ENCODE measurements at places on chromosomes 12 and 14. TPM values are rescaled to one million over a fixed set of nuclear protein-coding genes. Genes with fewer than 3 reads are reported as not detected.

The SPIC gene
- total RNA-seq = not detected

The SSPN gene
- total RNA-seq = 2.5 TPM

The TMEM132D gene
- 0.99 TPM for total RNA-seq

The ERP27 gene
- not detected for total RNA-seq

The TDP1 gene
- total RNA-seq = 54.2 TPM

The RNASE1 gene
- 6.2 TPM for total RNA-seq

The IL23A gene
- 2.9 TPM for total RNA-seq

The NFE2 gene
- 3.0 TPM for total RNA-seq

The NOS1 gene
- total RNA-seq = 4.5 TPM

The TRPV4 gene
- total RNA-seq = 2.9 TPM

The KRT77 gene
- total RNA-seq = not detected

The NR1H4 gene
- total RNA-seq = not detected

The SYNDIG1L gene
- 1.9 TPM for total RNA-seq

The FAM222A gene
- 1.3 TPM for total RNA-seq

The ESPL1 gene
- 48.5 TPM for total RNA-seq

DNA sequence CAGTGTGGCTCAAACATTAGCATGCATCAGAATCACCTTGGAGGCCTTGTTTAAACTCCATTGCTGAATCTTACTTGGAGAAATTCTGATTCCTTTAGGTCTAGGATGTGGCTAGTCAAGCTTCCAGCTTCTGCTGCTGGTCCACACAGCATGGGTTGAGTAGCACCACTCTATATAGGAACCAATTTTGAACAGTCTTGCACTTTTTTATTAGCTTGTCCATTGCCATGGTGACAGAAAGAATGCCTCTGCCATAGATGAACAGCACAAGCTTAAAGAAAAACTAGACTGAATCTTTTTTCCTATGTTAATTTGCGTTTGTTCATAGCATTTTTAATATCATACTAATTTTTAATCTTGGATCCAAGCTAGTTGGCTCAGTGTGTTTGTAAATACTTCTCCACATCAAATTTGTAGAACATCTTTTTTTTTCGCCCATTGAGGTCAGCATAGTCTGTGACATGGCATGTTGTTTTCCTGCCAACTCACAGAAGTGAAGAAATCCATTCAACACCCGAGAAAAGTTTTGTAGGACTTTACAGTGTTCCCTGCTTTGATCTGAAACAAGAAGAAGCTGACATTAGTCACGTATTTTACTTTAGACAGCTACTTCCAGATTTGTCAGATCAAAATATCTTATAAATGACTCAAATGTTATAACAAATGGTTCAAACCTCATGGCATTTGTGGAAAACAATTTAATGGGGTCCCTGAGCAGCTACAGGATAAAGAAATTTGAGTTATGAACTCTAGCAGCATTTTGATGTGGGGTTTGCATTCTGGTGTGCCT lies 438.8 kb downstream of the EGLN3 start:
- no peak overlapping the region for H3K4me3 ChIP-seq
- H3K36me3 ChIP-seq = no peaks in the 10 kb centered on the region
- no peaks in the 10 kb centered on the region for H3K27me3 ChIP-seq
- DNase-seq = no peak
- no peak overlapping the region for H3K27ac ChIP-seq

DNA sequence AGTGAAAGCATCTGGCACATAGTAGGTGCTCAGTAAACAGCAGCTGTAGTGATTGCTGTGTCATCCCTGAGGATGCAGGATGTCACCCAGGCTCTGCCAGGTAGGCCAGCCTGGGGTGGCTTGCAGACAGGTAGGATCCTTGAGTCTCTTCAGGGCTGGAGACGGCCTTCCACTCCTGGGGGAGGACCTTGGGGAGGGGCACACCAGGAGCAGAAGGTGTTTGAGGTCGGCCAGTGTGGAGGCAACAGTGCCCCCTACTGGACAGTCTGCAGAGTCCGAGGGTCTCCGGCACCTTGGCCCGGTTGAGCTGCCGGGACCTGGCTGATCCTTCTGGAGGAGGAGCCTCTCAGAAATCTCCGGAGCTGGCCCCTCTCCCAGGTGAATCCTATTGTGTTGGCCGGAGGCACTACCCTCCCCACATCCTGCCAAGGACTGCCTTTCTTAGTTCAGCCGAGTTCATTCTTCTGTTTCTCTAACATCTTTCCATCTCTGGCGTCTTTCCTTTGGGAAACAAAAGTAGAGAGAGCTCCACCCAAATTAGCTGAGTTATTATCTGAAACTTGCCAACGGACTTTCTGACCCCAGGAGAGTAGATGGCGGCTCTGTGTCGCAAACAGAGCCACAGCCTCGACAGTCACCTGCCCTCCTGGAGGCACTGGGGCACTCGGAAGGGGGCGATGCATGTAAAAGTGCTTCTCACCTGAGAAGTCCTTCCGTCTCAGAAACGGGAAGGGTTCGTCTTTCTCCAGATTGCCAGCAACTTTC lies 41.8 kb upstream of the CLMN start:
- peak; percentile 81 for DNase-seq
- H3K4me3 ChIP-seq = peak overlapping the region; percentile 72
- H3K36me3 ChIP-seq = no peaks in the 10 kb centered on the region
- H3K4me1 ChIP-seq = peaks cover 37% of the 10 kb centered on the region
- H3K27ac ChIP-seq = peak overlapping the region; percentile 97

GRCh38 chr12:89372584-89373370 lies 20.5 kb upstream of the DUSP6 start:
- peak overlapping the region; percentile 16 for H3K27ac ChIP-seq
- H3K4me3 ChIP-seq = no peak overlapping the region
- peaks cover 46% of the 10 kb centered on the region for H3K4me1 ChIP-seq
- H3K27me3 ChIP-seq = no peaks in the 10 kb centered on the region

- no peak overlapping the region for H3K27ac ChIP-seq
- H3K4me1 ChIP-seq = 0 out of 2 replicates have a peak, but pooled peaks cover 3% of the 10 kb centered on the region
- H3K36me3 ChIP-seq = no peaks in the 10 kb centered on the region
Observed at GRCh38 chr14:84891404-84891803, 638.5 kb upstream of the FLRT2 start.

DNA sequence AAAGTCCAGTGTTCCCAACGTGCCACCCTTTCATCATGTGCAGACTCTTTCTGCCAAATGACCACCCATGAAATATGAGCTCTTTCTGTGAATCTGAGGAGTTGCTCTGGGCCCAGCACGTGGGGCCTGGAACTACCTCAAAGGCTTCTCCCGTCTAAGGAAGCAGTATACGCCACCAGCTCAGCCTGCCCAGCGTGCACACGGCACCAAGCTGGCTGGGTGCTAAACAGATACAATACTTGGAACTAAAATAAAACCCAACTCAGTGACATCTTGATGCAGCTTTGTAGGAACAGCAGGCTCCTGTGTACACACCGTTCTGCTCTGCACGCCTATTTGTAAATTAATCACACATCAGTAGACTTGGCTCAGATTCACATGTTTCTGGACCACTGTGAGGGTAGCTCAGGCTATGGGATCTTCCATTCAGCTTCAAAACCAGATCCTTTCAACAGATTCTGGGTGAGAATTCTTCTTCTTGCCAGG lies 74.8 kb downstream of the ARL6IP4 start:
- H3K27ac ChIP-seq = no peak overlapping the region
- no peaks in the 10 kb centered on the region for H3K27me3 ChIP-seq
- no peak overlapping the region for H3K4me3 ChIP-seq
- no peaks in the 10 kb centered on the region for H3K36me3 ChIP-seq

GRCh38 chr12:3292677-3293412 lies 198.2 kb upstream of the PRMT8 start:
- no peaks in the 10 kb centered on the region for H3K4me1 ChIP-seq
- H3K27ac ChIP-seq = no peak overlapping the region
- no peaks in the 10 kb centered on the region for H3K27me3 ChIP-seq

- H3K4me1 ChIP-seq = peaks cover 26% of the 10 kb centered on the region
- no peak for DNase-seq
- H3K36me3 ChIP-seq = no peaks in the 10 kb centered on the region
- H3K27me3 ChIP-seq = no peaks in the 10 kb centered on the region
Observed at GRCh38 chr12:80838708-80839107, 99.0 kb downstream of the LIN7A start.

DNA sequence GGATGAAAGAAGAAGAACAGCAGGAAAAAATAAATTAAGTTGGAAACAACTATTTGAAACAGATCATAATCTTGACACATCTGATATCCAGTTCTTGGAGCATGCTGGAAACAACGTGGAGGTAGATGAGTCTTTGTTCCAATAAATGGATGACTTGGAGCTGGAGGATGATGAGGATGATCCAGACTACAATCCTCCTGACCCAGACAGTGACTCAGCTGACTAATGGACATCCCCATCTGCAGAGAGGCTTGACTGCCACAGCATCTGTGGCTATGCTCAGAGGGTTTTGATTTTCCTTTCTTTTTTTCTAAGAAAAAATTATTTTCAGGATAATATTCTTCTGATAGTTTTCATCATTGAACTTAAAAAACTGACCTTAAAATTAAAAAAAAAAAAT lies 6.2 kb upstream of the ZDHHC17 start:
- H3K4me3 ChIP-seq = no peak overlapping the region
- H3K27ac ChIP-seq = no peak overlapping the region
- H3K36me3 ChIP-seq = no peaks in the 10 kb centered on the region
- H3K27me3 ChIP-seq = no peaks in the 10 kb centered on the region
- peaks cover 21% of the 10 kb centered on the region for H3K4me1 ChIP-seq

GRCh38 chr12:51817027-51817953 lies 31.2 kb downstream of the FIGNL2 start:
- H3K4me1 ChIP-seq = peaks cover 24% of the 10 kb centered on the region
- no peaks in the 10 kb centered on the region for H3K36me3 ChIP-seq
- no peak overlapping the region for H3K4me3 ChIP-seq
- H3K27me3 ChIP-seq = peaks cover 71% of the 10 kb centered on the region
- no peak for DNase-seq
- no peak overlapping the region for H3K27ac ChIP-seq

GRCh38 chr12:108349278-108349688 lies 10.2 kb upstream of the CMKLR1 start:
- H3K4me3 ChIP-seq = no peak overlapping the region
- peaks cover 17% of the 10 kb centered on the region for H3K4me1 ChIP-seq
- no peaks in the 10 kb centered on the region for H3K36me3 ChIP-seq
- DNase-seq = no peak

- H3K4me1 ChIP-seq = peaks cover 4% of the 10 kb centered on the region
- H3K36me3 ChIP-seq = peaks cover 3% of the 10 kb centered on the region
- H3K27ac ChIP-seq = no peak overlapping the region
- H3K27me3 ChIP-seq = peaks cover 9% of the 10 kb centered on the region
- no peak overlapping the region for H3K4me3 ChIP-seq
Observed at GRCh38 chr14:36700651-36701050, 39.0 kb downstream of the PAX9 start.

GRCh38 chr12:92144631-92145480 lies 790 bp downstream of the BTG1 start:
- H3K27ac ChIP-seq = peak overlapping the region; percentile 91
- no peaks in the 10 kb centered on the region for H3K27me3 ChIP-seq
- H3K4me1 ChIP-seq = peaks cover 66% of the 10 kb centered on the region
- DNase-seq = peak; percentile 29
- peaks cover 28% of the 10 kb centered on the region for H3K36me3 ChIP-seq

DNA sequence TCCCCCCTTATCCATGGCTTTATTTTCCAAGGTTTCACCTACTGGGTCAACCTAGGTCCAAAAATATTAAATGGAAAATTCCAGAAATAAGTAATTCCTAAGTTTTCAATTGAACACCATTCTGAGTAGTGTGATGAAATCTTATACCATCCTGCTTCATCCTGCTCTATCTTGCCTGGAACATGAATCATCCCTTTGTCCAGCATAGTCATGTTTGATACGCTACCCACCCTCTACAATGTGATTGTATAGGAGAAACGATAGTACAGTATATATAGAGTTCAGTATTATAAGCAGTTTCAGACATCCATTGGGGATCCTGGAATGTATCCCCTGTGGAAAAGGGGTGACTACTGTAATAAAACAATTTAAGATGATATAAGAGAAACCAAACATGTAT lies 62.2 kb downstream of the IFNG start:
- peaks cover 5% of the 10 kb centered on the region for H3K36me3 ChIP-seq
- DNase-seq = no peak
- no peaks in the 10 kb centered on the region for H3K27me3 ChIP-seq
- no peak overlapping the region for H3K27ac ChIP-seq

- H3K4me1 ChIP-seq = peaks cover 7% of the 10 kb centered on the region
- H3K4me3 ChIP-seq = no peak overlapping the region
- no peak for DNase-seq
- no peaks in the 10 kb centered on the region for H3K36me3 ChIP-seq
Observed at GRCh38 chr12:120588948-120589930, 8.0 kb upstream of the POP5 start.

GRCh38 chr12:105998561-105998960 lies 140.2 kb downstream of the NUAK1 start:
- no peak overlapping the region for H3K4me3 ChIP-seq
- H3K27me3 ChIP-seq = no peaks in the 10 kb centered on the region
- H3K4me1 ChIP-seq = peaks cover 25% of the 10 kb centered on the region

- peak overlapping the region; percentile 59 for H3K4me3 ChIP-seq
- H3K27ac ChIP-seq = no peak overlapping the region
- peak; percentile 42 for DNase-seq
- H3K36me3 ChIP-seq = peaks cover 2% of the 10 kb centered on the region
- peaks cover 4% of the 10 kb centered on the region for H3K4me1 ChIP-seq
- no peaks in the 10 kb centered on the region for H3K27me3 ChIP-seq
Observed at GRCh38 chr14:81464253-81465002, 64.3 kb upstream of the STON2 start.

DNA sequence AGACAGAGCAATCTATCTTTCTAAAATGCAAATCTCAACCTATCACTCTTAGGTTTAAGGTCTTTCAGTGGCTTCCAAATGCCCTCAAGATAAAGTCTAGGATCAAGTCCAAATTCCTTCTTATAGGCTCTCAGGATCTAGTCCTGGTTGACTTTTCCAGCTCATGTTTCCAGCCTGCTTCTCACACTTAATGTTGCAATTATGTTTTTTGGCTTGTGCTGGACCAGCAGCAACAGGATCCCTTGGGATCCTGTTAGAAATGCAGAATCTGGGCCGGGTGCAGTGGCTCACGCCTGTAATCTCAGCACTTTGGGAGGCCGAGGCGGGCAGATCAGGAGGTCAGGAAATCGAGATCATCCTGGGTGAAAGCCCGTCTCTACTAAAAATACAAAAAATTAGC lies 10.6 kb downstream of the GPR33 start:
- no peaks in the 10 kb centered on the region for H3K4me1 ChIP-seq
- no peak overlapping the region for H3K27ac ChIP-seq
- H3K36me3 ChIP-seq = peaks cover 10% of the 10 kb centered on the region
- H3K4me3 ChIP-seq = no peak overlapping the region
- H3K27me3 ChIP-seq = peaks cover 7% of the 10 kb centered on the region

GRCh38 chr14:105439710-105440553 lies 20.3 kb downstream of the MTA1 start:
- H3K27me3 ChIP-seq = no peaks in the 10 kb centered on the region
- peaks cover 20% of the 10 kb centered on the region for H3K36me3 ChIP-seq
- H3K27ac ChIP-seq = no peak overlapping the region
- peaks cover 2% of the 10 kb centered on the region for H3K4me1 ChIP-seq

GRCh38 chr14:53603994-53604393 lies 352.6 kb downstream of the BMP4 start:
- H3K4me3 ChIP-seq = no peak overlapping the region
- peaks cover 20% of the 10 kb centered on the region for H3K4me1 ChIP-seq
- no peaks in the 10 kb centered on the region for H3K36me3 ChIP-seq

DNA sequence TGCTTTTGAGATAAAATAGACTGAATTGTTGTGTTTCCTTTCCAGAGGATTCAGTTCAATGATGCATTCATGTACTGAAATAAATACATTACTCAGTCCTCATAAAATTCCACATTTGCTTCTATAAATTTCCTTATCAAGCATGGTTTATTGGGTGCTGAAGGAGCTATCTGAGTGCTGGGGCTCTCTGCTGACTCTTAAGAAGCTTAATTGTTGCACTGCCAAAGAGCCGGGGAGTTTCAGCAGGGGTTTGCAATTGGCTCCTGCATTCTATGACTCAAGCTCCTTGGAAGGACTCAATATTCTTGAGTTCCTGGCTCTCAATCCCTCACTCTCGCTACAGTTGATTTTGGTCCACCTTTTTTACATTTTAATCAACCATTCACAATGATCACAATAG lies 69.8 kb upstream of the PYGL start:
- no peaks in the 10 kb centered on the region for H3K27me3 ChIP-seq
- no peak overlapping the region for H3K4me3 ChIP-seq
- peaks cover 6% of the 10 kb centered on the region for H3K36me3 ChIP-seq
- H3K27ac ChIP-seq = no peak overlapping the region

All from WTC11 (cell line).